ENCODE measurements at places on chromosomes 13 and 19.
A peak's percentile ranks its signal among the peaks of the same experiment; 100 is the strongest.

GRCh38 chr13:37087486-37087885 is 18.0 kb downstream of the CSNK1A1L start:
- no peak for DNase-seq

GRCh38 chr19:11987405-11988281 is 22.8 kb downstream of the ZNF763 start:
- DNase-seq, result peak; percentile 82

DNA sequence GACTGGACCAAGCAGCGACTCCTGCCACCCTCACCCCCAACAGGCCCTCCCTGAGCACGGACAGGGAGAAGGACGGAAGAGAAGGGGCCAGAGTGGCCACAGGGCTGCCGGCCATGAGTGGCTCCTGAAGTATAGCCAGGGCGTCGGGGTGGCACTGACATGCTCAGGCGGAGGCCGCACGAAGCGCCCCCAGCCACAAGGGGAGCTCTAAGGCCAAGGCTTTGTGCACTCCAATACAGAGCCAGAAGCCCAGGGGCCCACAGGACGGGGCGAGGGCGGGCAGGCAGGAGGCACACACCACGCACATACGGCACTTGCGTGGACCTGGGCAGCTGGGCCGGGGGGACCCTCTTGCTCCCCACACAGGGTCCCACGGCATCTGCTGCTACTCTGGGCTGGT is 52.0 kb downstream of the KLF2 start:
- peak; percentile 24 for DNase-seq

GRCh38 chr19:17448131-17448967 is at the start of gene TMEM221:
TMEM221 (minus strand) TSS chr19:17448668; CDS start chr19:17448462, 206 bp downstream.
- peak; percentile 41 for DNase-seq

DNA sequence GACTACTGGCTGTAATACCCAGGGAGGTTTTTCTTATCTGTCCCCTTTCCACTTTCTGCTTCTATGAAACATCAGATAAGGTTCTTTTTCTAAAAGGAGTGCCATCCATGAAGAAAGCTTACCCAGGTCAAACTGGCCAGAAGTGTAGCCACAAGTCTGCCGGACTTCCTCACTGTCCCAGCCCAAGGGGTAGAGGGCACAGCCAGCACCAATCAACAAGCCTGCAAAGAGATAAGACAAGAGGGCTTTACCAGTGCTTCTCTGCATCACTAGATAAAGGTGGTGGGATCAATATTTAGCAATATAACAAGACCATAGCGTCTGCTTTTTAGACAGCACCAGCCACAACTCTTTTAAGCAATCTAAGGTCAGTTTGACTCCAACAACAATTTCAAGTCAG is 224.7 kb downstream of the LHFPL6 start:
- no peak for DNase-seq

GRCh38 chr19:1066748-1067340 is at the start of gene ARHGAP45:
ARHGAP45 (plus strand) TSS chr19:1067167; CDS start chr19:1067406, 239 bp downstream.
- peak; percentile 77 for DNase-seq

DNA sequence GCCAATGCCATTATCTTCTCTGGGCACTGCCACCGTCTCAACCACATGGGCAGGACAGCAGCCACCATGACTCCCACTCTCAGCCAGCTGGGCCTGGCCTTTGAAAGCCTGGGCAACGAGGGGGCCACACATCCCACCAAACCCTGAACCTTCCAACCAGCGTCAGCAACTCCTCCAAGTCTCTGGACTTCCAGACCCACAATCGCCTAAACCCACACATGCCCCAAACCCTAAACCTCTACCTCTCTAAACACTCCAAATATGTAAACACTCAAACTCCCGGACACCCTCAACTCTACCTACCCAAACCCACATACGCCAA is 949 bp downstream of the C3 start:
- no peak for DNase-seq

DNA sequence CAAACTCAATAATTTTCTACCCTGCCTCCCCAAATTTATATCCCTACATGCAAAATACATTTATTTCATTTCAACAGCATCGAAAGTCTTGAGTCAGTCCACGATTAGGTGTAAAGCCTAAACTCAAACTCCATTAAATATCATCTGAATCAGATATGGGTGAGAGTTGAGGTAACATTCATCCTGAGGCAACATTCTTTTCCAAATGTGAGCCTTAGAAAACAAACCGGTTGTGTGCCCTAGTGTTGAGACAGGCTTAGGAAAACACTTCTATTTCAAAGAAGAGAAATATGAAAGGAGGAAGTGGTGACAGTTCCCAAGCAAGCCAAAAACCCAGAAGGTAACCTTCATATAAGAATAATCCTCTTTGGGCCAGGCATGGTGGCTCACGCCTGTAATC is 12.1 kb upstream of the ZNF441 start:
- no peak for DNase-seq

GRCh38 chr13:113295776-113296175 is 1.3 kb upstream of the LAMP1 start:
- DNase-seq, result no peak

- no peak for DNase-seq
These were observed 3.2 kb downstream of the OR7C2 start for GRCh38 chr19:14944456-14944855.

DNA sequence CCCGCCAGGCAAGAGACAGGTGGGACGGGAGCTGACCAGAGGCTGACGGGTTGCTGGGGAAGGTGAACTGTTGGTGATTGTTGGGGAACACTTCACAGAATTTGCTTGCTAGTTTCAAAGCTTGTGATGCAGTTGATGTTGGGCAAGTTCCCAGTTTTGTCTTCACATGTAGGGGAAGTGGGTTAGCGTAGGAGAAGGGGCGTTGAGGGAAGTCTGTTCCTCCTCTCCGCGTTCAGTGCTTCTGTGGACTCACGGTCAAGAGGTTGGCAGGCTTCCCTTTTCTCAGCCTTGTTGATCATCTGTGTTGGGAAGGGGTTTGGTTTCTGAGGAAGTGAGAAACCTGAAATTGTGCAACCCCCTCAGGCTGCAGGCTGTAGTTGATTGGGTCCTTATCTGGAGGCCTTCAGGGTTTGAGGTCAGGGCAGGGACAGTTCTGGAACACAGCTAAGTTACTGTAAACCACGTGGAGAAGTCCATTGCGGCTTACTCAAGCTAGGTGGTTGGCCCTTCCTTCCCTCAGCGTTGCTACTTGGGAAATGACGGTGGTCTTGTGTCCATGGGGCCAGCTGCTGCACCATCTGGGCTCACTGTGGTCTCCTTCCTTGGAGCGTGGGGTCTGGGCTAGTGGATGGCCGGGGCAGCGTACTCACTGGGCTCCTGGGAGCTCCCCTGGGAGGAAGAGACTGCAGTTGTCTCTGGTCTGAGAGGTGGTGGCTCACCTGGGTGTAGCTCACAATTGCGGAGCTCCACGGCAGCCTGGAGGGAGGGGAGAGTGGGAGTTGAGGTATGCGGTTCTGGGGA is 7.5 kb downstream of the RPS9 start:
- DNase-seq, result no peak

GRCh38 chr13:60509601-60510386 is 112.8 kb downstream of the TDRD3 start:
- DNase-seq, result no peak

DNA sequence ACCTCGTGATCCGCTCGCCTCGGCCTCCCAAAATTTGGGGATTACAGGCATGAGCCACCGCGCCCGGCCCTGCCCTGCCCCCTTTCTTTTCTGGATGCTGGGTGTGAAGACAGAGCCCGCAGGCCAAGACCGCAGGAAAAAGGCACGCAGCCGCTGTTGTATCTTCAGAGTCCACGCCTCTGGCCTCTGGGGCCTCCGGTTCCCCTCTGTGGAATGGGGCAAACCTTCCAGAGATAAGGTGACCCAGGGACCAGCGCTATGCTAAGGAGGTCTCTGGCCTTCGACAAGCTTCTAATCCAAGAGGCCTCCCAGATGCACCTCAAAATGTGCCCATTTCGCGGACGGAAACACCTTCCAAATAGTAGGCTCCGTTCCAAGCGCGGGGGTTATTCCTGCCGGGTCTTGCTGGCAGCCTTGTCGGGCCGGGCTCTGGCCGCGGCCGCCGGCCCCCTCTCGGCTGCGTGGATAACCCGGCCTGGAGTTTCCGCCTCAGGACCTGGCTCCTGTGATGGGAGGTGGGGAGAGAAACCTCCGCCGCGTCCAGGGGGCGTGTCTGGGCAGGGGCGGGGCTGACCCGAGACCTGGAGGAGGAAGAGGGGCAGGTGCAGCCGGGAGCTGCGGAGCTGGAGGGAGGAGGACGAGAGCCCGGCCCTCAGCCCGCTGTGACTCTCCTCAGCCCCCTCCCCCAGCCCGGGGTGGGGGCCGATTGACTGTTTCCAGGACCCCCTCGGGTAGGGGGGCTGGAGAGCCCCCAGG is 13.1 kb downstream of the TJP3 start:
- DNase-seq, result peak; percentile 83

- no peak for DNase-seq
These were observed 32.7 kb downstream of the ALG5 start for GRCh38 chr13:36966404-36966803.

GRCh38 chr13:49058761-49059160 is 83.0 kb downstream of the FNDC3A start:
- no peak for DNase-seq

DNA sequence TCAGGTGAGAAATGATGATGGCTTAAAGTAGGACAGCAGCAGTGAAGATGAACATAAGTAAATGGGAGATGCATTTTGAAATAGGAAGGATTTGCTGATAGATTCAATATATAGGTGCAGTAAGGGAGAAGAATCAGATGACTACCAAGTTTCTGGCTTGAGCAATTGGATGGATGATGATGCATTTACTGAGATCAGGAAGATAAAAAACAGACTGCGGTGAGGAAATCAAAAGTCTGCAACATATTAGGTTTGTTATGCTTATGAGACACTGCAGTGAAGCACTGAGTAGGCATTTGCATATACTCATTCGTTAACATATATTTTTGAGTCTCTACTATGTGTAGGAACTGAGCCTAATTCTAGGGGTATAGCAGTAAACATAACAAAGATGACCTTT is 184.2 kb downstream of the LACC1 start:
- DNase-seq, result no peak

DNA sequence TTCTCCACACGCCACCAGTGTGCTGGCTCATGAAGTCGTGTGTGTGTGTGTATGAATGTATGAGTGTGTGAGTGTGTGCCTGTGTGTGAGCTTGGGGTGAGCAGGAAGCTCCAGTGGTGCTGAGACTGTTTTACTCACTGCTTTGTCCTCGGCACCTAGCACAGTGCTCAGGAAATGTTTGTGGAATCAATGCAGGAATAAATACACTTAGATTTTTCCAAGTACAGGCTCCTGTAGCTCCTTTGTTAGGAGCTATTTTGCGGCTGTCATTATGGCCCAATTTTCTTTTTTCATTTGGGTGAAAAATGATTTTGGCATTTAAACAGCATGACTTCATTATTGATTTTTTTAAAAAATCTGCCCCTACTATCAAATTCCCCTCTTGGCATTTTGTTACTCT is 193.5 kb upstream of the KL start:
- DNase-seq, result no peak

- DNase-seq, result no peak
These were observed 27.7 kb upstream of the TPM4 start for GRCh38 chr19:16048583-16048982.

DNA sequence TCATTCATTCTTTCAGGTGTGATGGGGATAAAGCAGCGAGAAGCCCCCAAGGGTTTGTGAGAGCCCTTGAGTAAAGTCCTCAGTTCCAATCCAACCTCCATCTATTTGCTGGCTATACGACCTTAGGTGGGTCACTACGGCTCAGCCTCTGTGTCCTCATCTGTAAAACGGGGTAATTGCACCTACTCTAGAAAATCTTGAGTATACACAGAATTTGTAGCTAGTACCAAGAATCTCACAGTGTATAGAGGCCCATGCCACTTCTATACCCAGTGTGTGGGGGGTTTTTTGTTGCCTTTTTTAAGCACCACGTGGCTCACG is 406 bp upstream of the DNMT1 start:
- no peak for DNase-seq

- no peak for DNase-seq
These were observed 474 bp downstream of the ARHGEF18 start for GRCh38 chr19:7349231-7349591.

DNA sequence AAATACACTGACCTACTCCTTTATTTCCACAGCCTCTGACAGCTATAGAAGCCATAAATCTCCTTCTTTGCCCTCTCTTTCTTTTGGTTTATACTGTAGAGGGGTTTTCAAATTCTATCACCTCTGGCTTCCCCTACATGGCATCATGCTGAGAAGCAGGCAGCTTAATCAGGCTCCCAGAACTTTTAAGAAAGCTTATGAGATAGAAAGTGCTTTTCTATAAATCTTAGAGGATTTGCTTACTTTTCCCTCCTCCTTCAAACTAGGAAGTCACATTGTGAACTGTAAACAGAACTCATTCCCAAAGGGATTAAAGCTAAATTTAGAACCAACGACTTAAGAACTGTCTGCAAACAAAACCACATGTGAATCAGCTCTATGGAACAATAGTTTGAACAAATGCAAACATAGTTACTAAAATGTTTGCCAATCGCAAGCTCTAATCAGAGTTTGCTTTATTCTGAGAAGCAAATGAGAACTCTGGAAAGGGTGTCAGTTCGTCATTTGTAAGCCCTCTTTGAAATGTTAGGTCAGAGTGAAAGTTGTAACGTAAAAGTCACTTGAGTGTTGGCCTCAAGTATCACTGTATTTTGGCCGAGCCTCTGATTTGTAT is 344.1 kb downstream of the RFC3 start:
- DNase-seq, result no peak

GRCh38 chr13:84208246-84208910 is 326.1 kb upstream of the SLITRK1 start:
- no peak for DNase-seq

- DNase-seq, result no peak
These were observed 160.4 kb downstream of the ZIC5 start for GRCh38 chr13:99811067-99811700.

DNA sequence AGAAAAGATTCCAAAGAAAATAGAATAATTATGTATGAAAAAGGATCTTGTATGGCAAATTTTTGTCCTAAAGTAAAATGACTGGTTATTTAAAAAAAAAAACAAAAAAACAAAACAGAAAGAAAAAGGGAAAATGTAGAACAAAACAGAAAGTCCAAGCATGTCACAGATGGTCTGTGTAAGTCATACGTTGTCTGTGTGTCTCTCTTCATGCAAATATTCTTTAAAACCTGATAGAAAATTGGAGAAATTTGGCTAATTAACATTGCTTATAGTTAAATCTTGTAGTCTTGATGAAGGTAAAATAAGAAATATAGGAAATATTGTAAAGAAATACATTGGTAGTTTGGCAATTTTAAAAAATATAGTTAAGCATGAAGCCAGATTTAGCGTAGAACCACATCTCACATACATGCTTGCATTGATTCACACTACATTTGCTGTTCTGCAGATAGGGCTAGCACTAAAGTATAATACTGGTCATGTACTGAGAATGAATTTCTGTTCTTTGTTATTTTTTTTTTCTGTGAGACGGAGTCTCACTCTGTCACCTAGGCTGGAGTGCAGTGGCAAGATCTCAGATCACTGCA is 58.4 kb downstream of the SPRYD7 start:
- no peak for DNase-seq

GRCh38 chr13:64871742-64872141 is 2358.4 kb downstream of the PCDH9 start:
- no peak for DNase-seq

GRCh38 chr13:110293037-110293436 is 13.9 kb downstream of the COL4A1 start:
- no peak for DNase-seq

GRCh38 chr13:24292481-24292880 is 16.9 kb upstream of the C1QTNF9 start:
- DNase-seq, result no peak

All from effector CD4-positive, alpha-beta T cell (primary cell).